ENCODE measurements at places on chromosomes 3 and 15.
A peak's percentile ranks its signal among the peaks of the same experiment; 100 is the strongest.

DNA sequence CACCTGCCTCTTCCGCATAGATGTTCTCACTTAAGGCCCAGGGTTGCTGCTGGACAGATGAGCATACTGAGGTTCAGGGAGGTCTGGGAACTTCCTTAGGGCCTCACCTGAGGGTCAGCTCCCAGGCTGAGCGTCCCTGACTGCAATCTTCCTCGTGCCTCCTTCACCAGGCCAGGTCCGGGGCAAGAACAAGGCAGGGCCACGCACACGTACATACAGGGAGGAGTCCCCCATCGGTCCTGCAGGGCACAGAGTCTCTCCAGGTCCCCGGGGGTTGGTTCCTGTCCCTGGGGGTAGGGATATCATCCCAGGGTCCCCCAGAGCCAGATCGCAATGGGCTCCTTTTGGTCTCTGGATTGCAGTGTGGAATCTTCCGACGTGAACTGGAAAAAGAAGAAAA lies 130.1 kb downstream of the LRRK1 start:
- no peak for DNase-seq

GRCh38 chr3:100042166-100042981 lies 71.9 kb downstream of the FILIP1L start:
- DNase-seq: no peak

DNA sequence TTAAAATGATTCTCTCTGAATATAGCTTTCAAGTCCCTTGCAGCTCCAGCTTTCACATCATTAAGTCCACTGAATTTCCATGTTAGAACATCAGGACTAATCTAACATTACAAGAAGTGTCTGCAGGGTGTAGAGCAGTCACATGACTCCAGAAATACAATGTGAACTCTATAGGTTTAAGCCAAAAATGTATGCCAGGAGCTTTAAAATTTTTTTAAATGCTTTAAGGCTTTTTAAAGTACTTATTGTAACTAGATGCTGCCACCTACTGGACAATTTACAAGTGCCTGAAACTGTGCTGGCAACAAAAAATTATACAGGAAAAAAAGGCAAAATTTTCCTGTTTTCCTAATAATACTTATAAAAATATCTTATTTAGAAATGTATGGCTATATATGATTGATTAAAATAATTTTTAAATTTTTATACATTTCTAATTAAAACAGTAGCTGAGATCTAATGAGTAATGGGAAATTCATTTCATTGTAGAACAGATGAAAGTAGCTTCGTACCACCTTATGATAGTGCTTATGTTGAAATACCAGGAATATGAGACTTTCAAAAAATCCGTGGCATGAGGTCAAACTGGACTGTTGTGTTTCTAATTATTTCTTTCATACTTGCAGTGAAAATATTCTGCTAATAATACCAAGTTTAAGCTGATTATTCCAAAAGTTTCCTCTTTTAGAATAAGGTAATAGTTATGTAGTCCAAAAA lies 25.7 kb downstream of the FSIP1 start:
- peak; percentile 65 for DNase-seq

- DNase-seq: no peak
Observed at GRCh38 chr3:76969996-76970615, 69.8 kb upstream of the ROBO2 start.

DNA sequence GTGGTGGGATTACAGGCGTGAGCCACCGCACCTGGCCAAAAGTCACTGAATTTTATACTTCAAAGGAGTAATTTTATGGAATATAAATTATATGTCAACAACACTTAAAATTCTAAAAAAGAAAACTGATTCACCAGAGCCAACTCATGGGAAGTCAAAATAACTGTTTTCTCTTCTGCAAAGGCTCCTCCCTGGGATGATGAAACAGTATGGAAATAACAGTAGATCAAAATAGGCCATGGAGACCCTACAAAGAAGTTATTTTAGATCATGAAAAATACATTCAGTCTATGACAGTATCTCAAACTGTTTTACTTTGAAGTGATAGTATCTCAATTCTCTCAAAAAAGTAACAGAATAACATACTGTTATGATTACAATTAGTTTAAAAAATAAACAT lies 102.7 kb downstream of the IGSF11 start:
- DNase-seq: no peak

- DNase-seq: no peak
Observed at GRCh38 chr3:172208586-172209332, 169.4 kb downstream of the FNDC3B start.

DNA sequence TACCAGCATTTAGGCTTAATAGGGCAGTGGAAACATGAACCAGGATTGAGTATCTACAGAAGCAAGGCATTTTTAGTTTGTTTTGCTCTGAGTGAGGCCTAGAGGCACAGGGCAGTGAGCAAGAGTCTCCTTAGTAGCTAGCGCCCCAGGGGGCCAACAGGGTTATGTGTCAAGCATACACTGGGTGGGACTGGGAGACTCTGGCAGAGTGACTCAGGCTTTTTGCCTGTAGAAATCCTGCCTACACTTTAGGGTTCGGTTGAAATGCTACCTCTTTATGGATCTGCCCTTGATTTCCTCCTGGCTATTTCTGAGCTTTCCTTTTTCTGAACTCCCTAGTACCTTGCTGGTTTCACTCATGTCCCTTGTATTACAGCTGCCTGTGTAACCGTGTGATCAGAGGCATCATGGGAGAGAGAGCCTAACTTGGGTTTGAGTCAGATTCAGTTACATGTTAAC lies 72.2 kb downstream of the TOP2B start:
- no peak for DNase-seq

DNA sequence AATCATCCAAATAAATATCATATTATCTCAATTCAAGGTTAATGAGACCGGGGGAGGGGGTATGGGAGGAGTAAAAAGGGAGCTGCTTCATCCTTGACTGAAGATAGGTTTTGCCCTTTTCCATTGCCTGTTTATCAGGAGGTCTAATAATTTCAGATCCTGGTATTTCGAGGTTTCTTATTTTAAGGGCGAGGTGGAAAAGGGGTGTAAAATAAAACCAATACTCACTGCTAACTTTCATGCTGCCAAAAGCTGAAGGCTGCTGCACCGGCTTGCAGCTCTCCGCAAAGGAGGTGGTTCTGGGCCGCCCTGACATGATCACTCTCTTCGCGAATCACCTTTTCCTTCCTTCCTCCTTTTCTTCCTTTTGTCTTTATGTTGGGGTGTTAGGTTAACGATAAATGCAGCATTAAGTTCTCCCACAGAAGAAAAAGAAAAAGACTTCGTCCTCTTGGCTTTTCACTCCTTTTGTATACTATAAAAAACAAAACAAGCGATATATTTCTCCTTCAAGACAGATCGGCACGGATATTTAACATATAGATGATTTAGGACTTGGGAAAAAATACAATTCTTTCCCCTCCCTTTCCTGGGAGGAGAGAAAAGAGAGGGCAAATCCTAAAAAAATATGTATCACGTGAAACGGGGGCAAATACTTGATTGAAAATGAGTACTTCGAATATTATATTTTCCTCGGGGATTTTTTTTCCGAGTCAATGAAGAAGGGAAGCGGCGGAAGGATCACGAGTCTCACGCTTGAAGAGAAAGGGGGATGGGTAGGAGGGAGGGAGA lies 932 bp downstream of the GSK3B start:
- DNase-seq: peak; percentile 10

DNA sequence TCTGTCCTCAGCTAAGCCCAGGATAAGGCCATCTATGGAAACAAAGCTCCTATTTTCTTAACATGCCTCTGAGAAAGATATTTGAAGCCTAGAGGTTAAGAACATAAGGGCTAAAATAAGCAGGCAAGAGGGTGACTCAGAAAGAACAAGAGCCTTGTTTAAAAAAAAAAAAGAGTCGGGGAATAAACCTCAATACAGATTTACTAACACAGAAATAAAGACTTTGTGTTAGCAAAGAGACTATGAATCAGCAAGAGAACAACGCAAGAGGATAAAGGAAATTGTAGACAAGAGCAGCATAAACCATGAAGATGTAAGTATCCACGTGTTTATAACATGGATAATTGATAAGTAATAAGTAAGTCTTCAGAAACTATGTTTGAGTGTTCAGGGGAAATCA lies 36.0 kb downstream of the RAB27A start:
- DNase-seq: no peak

GRCh38 chr3:111087924-111088469 lies 16.4 kb downstream of the NECTIN3 start:
- no peak for DNase-seq

- no peak for DNase-seq
Observed at GRCh38 chr15:57914350-57915055, 151.0 kb downstream of the ALDH1A2 start.

- no peak for DNase-seq
Observed at GRCh38 chr3:73571238-73571794, 53.4 kb downstream of the PDZRN3 start.

DNA sequence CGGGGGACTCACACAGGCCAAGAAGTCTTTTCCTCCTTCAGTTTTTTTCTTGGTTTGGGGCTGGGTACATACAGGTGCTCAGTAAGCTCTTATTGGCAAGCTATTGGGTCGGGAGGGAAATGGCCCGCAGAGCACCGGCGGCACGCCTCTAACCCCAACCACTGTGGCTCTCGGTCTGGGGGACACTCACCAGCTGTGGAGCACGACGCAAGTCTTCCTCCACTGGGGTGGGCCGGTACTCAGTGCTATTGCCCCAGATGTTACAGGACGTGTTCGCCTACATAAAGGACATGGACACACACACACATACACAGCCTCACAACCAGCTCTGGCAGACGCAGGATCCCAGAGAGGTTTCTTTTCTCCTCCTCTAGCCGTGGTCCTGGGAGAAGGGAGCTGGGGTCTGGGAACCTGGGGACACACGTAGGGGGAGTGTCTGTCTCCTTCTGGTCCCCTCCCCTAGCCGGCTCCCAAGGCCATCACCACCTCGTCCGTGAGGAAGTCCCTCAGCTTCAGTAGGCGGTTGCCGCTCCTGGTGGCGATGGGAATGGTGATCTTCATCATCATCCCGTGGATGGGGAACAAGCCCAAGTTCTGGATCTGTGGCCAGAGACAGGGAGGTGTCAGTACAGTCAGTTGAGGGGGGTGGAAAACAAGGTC lies 33.4 kb downstream of the FEM1B start:
- no peak for DNase-seq

DNA sequence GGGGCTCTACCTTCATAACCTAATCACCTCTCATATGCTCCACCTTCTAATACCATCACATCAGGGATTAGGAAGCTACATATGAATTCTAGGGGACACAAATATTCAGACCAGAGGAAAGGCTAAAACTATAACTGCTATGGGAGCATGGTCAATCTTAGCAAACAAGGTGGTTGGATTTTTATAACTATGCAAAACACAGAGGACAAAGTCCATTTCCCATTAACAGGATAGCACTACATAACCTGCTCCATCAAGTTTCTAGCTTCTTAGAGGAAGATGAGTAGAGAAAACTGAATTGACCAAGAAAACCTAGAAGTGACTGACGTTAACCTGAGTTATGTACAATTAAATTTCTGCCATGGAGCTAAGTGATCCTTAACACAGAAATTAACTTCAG lies 398.6 kb downstream of the TBL1XR1 start:
- DNase-seq: no peak

GRCh38 chr3:145902166-145902565 lies 258.8 kb downstream of the PLOD2 start:
- no peak for DNase-seq

GRCh38 chr3:66039590-66039887 lies 821 bp upstream of the MAGI1 start:
- no peak for DNase-seq

DNA sequence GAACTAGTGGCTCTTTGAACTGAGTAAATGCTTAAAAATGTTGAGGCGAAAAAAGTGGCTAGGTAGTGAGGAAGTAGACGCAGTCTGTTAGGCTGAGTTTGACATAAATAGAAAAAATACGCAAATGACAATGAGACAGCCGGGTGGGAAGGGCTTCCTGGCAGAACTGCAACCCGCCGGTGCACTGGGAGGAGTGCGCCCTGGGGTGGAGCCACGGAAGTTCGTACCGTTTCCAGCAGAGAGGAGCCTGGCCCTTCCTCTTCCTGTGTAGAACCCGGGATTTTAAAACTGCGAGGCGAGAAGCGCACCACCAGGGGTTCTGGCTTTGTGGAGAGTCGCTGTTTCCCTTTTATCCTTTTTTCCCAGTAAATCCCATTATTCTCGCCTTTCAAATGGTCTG lies 602.6 kb downstream of the PYDC2 start:
- no peak for DNase-seq

- no peak for DNase-seq
Observed at GRCh38 chr15:42502477-42502876, 7.0 kb downstream of the SNAP23 start.

DNA sequence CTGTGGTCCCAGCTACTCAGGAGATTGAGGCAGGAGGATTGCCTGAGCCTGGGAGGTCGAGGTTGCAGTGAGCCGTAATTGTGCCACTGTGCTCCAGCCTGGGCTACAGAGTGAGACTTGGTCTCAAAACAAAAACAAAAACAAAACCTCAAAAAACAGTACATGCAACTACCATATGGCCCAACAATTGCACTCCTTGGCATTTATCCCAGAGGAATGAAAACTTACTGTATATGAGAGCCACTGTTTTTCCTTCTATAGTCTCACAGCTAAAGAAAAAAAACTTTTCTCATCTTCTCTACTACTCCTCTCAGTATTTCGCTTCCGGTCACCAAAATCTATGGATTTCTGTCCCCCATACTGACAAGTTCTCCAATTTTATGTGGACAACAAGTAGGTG lies 84.3 kb downstream of the FLNB start:
- DNase-seq: no peak

- DNase-seq: no peak
Observed at GRCh38 chr15:98930576-98930975, 77.0 kb downstream of the PGPEP1L start.

DNA sequence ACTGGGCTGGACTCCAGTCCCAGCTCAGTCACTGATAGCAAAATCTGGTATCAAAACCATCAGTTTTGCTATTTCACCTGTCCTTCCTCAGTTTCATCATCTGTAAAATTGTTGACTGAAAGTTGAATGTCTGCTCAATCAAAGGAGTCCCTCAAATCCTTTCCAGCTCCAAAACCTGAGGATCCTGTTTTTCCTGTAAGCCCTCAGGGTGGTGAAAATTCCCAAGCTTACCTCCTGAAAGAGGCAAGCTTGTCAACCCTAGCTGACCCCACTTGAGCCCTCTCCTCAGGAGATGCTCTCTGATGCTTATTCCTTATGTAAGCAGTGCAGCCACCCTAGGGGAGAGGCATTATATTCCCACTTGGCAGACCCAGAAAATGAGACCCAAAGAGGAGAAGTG lies 82.6 kb downstream of the HMG20A start:
- no peak for DNase-seq

GRCh38 chr3:38645076-38645475 lies 4.4 kb downstream of the SCN5A start:
- no peak for DNase-seq

DNA sequence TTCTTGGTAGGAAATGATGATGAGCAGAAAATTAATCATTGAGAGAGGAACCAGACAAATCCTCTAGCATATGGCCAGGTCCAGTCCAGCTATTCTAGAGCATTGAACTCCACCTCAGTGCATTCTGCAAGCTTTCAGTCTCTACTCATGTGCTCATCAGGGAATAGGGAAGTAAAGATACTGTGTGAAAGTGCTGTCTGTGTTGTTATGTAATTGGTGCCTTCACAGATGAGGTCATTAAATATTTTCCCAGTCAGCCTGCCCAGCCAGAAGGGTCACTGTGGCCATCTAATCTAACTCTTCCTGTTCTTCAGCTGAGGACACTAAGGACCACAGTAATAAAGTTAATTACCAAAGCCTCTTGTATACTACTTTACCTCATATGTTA lies 28.2 kb downstream of the C3orf62 start:
- no peak for DNase-seq
